ENCODE measurements at places on chromosomes 16 and 17.

GRCh38 chr17:35893751-35894150 is 13.6 kb upstream of the CCL5 start:
- no peak for DNase-seq

GRCh38 chr17:64232466-64233262 is 30.4 kb downstream of the TEX2 start:
- no peak for DNase-seq

- no peak for DNase-seq
These were observed 21.6 kb downstream of the MAP2K6 start for GRCh38 chr17:69435971-69436696.

- DNase-seq, result no peak
These were observed 48.9 kb downstream of the MRM1 start for GRCh38 chr17:36650096-36650775.

- no peak for DNase-seq
These were observed 90.1 kb upstream of the GSE1 start for GRCh38 chr16:85522842-85523601.

DNA sequence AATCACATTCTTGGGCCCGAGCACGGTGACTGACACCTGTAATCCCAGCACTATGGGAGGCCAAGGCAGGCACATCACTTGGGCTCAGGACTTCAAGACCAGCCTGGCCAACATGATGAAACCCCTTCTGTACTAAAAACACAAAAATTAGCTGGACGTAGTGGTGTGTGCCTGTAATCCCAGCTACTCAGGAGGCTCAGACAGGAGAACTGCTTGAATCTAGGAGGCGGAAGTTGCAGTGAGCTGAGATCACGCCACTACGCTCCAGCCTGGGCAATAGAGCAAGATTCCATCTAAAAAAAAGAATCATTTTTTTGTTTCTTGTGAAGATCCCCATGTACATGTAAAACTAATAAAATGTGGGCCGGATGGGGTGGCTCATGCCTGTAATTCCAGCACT is 53.1 kb upstream of the ATF7IP2 start:
- DNase-seq, result no peak

DNA sequence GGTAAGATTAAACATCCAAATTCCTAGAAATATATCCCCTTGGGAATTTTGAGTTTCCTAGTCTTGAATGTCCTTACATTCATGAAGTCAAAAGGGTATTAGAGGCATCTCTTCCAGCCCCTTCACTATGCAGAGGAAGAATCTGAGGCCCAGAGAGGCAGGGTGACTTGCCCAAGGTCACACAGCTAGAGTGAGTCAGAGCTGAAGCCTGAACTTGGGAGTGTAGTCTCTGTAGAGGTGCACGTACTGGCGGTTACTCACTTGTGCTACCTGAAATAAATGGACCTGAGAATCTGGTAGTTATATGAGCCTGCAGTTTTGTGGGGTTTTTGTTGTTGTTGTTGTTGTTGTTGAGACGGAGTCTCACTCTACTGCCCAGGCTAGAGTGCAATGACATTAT is 164.0 kb downstream of the XYLT1 start:
- DNase-seq, result no peak

GRCh38 chr17:63240106-63240505 is 206.0 kb downstream of the CYB561 start:
- DNase-seq, result no peak

GRCh38 chr16:24896439-24896838 is 50.7 kb downstream of the SLC5A11 start:
- no peak for DNase-seq

DNA sequence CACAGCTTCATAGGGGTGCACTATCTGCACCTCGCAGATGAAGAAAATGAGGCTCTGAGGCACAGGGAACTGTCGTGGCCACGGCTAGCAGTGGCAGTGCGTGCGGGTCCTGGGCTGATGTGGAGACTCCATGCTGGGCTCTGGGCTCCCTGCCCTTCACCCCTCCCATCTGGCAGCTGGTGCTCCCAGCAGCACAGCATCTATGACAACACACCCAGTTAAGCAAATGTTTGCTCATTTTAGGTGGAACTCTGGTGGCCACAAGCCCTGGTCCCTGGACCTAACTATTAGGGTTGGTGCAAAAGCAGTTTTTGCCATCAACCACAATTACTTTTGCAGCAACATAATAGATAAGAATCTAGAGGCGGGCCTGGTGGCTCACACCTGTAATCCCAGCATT is 30.9 kb downstream of the IFT140 start:
- DNase-seq, result no peak

- DNase-seq, result no peak
These were observed 12.3 kb upstream of the LGALS3BP start for GRCh38 chr17:78991906-78992532.

DNA sequence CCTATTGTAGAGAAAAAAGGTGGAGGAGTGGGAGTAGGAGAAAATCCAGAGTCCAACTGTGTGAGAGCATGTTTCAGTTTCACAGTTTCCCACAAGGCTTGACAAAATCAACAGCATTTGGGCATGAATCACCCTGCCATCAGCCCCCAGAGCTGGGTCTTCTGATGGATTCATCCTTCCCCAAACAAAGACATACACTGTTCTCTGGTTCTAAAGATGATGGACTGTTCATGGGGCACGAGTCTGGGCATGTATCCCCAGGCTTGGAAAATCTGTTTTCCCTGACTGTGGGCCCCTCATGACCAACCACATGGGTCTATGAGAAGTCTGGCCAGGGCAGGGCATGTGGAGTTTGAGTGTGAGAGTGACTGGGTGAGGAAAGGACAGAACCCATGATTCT is 210.4 kb upstream of the IRX5 start:
- no peak for DNase-seq

Measured in GF-D8 (cell line).